ENCODE measurements at places on chromosomes 1 and 21. TPM values are rescaled to one million over a fixed set of nuclear protein-coding genes. Genes with fewer than 3 reads are reported as not detected.

- H3K27ac ChIP-seq, result no peak overlapping the region
- peaks cover 26% of the 10 kb centered on the region for H3K4me1 ChIP-seq
- no peak for DNase-seq
- H3K27me3 ChIP-seq, result no peaks in the 10 kb centered on the region
Measured at GRCh38 chr1:59522925-59523505, 226.1 kb downstream of the FGGY start.

DNA sequence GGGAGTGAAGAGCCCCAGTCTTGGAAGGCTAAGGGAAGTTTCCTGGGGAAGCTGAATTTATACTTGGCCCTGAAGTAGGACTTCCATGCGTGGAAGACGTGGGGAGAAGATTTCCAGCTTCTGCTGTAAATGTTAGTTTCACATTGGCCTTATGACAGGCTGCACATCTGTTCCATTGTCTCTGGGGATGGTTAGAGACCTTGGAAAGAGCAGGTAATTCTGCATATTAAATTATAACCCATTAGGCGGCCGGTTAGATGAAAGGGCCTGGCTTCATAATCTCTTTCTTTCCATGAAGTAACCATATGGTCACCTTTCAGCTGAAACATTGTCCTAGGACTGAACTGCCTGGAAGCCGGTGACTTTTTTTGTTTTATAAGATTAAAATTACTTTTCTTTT lies 37.5 kb downstream of the DPT start:
- DNase-seq, result no peak
- no peaks in the 10 kb centered on the region for H3K27me3 ChIP-seq

EPHA2 gene
- total RNA-seq, result 14.1 TPM

DNA sequence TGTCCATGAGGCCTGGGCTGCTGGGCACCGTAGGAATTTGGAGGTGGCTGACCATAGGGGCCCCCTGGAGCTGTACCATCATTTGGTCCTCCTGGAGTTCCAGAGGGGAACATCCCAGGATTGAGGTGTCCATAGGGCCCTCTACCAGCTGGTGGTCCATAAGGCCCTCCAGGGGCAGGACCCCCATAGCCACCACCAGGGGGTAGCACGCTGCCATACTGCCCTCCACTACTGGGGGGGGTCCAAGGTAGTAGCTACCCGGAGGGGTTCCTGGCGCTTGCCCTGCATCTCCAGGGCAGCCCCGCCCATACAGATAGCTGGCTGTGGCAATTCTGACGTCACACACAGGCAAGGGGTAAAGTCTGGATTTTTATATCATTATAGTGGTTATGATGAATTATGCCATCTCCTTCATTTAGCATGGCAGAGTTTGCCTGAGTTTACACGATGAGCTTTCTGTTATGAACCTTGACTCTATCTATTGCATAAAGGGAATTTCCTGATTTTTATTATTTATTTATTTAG lies 13.2 kb downstream of the MDM4 start:
- no peaks in the 10 kb centered on the region for H3K36me3 ChIP-seq
- no peak for DNase-seq
- no peak overlapping the region for H3K27ac ChIP-seq
- no peak overlapping the region for H3K4me3 ChIP-seq

- no peak overlapping the region for H3K4me3 ChIP-seq
- no peak for DNase-seq
- no peaks in the 10 kb centered on the region for H3K36me3 ChIP-seq
- no peaks in the 10 kb centered on the region for H3K4me1 ChIP-seq
Measured at GRCh38 chr1:46362158-46362557, 21.6 kb downstream of the NSUN4 start.

DNA sequence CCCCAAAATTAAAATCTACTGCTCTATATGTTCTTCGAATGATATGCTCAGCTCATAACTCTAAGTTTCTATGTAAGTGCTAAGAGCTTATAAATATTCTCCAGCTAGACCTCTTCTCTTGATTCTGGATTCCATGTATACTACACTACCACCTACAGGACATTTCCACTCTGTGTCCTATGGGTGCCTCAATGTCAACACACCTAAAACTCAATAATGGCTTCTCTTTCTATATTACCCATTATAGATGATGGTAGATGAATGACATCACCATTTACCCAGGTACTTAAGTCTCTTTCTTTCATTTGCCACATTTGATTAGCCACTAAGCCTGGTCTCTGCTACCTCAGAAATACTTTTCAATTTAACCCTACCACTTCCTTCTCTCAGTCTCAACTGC lies 41.3 kb downstream of the TBX19 start:
- H3K4me3 ChIP-seq, result no peak overlapping the region
- H3K36me3 ChIP-seq, result no peaks in the 10 kb centered on the region
- no peak for DNase-seq
- H3K27ac ChIP-seq, result no peak overlapping the region

COL6A2 gene
- total RNA-seq, result 236 TPM

GRCh38 chr1:177960939-177961622 lies 8.8 kb downstream of the SEC16B start:
- H3K4me3 ChIP-seq, result no peak overlapping the region
- no peak overlapping the region for H3K27ac ChIP-seq
- H3K27me3 ChIP-seq, result no peaks in the 10 kb centered on the region
- H3K36me3 ChIP-seq, result no peaks in the 10 kb centered on the region
- DNase-seq, result no peak

COL24A1 gene
- total RNA-seq, result 1.8 TPM

DNA sequence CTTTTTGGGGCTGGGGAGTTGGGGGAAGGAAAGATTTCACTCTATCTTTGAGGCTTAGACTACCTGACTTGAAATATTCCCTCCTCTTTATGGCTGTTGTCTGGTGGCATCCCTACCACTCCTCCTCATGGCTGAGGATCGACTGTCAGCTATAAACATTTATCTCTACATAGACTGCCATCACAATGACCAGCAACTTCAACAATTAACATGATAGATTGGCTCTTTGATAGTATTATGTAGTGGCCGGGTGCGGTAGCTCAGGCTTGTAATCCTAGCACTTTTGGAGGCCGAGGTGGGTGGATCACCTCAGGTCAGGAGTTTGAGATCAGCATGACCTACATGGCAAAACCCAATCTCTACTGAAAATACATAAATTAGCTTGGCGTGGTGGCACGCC lies 72.4 kb downstream of the GABPA start:
- no peak overlapping the region for H3K27ac ChIP-seq
- no peaks in the 10 kb centered on the region for H3K36me3 ChIP-seq
- no peaks in the 10 kb centered on the region for H3K27me3 ChIP-seq
- DNase-seq, result no peak
- H3K4me3 ChIP-seq, result no peak overlapping the region
- H3K4me1 ChIP-seq, result no peaks in the 10 kb centered on the region
